EH (cell line): ENCODE measurements at places on chromosomes 4 and X.
A peak's percentile ranks its signal among the peaks of the same experiment; 100 is the strongest.

- DNase-seq = peak; percentile 17
Measured at GRCh38 chr4:79241846-79242245, 84.0 kb downstream of the NAA11 start.

GRCh38 chr4:141238186-141238585 is 17.5 kb downstream of the ZNF330 start:
- DNase-seq = peak; percentile 73

DNA sequence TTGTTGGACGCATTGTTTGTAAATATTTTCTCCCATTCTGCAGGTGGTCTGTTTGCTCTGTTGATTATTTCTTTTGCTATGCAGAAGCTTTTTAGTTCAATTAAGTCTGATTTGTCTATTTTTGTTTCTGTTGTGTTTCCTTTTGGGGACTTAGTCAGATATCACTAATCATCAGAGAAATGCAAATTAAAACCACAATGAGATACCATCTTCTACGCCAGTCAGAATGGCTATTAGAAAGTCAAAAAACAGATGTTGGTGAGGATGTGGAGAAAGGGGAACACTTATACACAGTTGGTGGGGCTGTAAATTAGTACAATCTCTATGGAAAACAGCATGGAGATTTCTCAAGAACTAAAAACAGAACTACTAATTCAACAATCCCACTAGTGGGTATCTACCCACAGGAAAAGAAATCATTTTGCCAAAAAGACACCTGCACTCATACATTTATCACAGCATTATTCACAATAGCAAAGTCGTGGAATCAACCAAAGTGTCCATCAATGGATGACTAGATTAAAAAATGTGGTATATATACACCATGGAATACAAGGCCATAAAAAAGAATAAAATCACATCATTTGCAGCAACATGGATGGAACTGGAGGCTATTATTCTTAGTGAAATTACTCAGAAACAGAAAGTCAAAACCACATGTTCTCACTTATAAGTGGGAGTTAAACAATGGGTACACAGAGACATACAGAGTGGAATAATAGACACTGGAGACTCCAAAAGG is 8.1 kb downstream of the COQ2 start:
- DNase-seq = peak; percentile 71

DNA sequence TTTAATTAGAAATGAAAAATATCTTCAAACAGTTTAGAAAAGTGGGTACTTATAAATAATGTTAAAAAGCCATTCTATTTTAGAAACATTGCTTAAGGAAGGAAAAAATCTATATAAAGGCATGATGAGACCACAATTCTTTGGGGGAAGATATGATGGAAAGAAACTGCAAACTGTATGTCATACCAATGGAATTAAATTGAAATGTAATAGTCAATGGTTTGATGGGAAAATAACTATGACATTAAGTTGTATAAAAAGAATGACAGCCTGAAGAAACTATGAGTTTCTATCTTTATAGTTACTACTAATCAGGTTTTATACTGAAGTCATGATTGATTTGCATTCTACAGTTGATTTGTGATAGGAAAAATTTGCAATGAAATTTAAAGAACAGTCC is 40.3 kb upstream of the CAMK2D start:
- no peak for DNase-seq

GRCh38 chr4:121642876-121643585 is 53.7 kb downstream of the ANXA5 start:
- DNase-seq = no peak

GRCh38 chrX:16033331-16033730 is 90.0 kb upstream of the GRPR start:
- peak; percentile 10 for DNase-seq

DNA sequence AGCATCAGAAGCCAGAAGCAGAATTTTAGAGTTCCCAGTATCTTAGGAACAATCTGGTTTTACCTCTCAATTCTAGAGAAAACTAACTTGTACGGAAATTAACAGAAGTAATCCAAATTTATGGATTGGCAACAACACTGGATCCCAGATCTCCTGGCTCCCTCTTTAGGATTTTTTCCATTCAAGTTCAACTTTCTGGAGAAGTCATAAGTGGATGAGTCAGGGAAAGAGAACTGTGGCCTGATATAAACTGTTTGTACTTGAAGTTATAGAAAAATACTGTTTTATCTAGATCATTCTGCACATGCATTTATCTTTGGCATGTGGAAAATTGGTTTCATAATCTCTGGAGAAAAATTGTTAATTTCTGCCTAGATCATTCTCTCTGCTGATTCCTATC is 380.4 kb downstream of the PCDH7 start:
- DNase-seq = no peak

- peak; percentile 13 for DNase-seq
Measured at GRCh38 chrX:155028877-155029291, 2.2 kb downstream of the FUNDC2 start.

- no peak for DNase-seq
Measured at GRCh38 chrX:48683411-48683982, at the start of gene WAS. TSS of gene WAS (plus strand) at chrX:48683799. CDS start at chrX:48683854, 55 bp downstream.

DNA sequence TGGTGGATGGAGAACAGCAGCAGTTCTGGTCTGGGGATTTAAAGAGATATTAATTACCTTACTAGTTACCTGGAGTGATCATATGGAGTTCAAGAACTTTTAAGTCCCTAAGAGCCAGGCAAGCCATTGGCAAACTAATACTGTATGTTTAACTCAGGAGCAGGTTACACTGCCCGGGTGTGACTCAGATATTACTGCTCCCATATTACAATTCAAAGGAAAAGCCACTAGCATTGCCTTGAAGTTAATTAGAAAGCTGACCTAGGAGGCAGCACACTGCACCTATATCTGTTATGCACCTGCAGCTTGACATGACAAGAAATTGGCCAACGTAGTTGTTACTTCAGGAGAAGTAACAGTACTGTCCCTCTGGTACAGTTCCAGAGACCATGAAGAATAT is 47.2 kb downstream of the GRK4 start:
- no peak for DNase-seq

DNA sequence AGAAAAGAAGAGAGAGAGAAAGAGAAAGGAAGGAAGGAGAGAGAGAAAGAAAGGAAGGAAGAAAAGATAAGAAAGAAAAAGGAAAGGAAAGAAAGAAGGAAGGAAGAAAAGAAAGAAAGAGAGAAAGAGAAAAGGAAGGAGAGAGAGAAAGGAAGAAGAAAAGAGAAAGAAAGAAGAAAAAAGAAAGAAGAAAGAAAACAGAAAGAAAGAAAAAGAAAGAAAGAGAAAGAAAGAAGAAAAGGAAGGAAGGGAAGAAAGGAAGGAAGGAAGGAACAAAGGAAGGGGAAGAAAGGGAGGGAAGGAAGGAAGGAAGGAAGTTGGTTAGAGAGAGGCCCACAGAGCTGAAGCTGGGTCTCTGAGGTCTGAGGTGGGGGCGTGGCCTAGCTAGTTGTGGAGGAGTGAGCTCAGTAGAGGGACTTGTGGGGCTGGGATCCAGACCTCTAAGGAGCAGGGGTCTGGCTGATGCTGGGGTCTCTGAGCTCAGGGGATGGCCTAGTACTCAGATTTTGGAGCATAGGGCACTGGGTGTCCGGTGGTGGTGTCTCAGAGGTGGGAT is 27.1 kb upstream of the PDZD4 start:
- DNase-seq = no peak
